ENCODE measurements at places on chromosomes 2 and 18. TPM values are rescaled to one million over a fixed set of nuclear protein-coding genes. Genes with fewer than 3 reads are reported as not detected.

Gene PLEKHH2
- 29.5 TPM for total RNA-seq

DNA sequence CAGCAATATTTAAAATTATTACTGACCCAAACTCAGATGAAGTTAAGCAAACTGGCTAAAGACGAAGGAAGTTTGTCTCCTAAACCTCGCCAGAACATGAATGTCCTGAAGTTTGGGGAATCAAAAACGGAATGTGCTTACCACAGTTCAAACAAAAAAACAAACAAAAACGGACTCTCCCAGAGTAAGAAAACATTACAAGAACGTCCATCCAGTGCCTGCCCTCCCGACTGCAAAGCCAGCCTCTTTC is 1.1 kb downstream of the KANSL1L start:
- DNase-seq: no peak

DNA sequence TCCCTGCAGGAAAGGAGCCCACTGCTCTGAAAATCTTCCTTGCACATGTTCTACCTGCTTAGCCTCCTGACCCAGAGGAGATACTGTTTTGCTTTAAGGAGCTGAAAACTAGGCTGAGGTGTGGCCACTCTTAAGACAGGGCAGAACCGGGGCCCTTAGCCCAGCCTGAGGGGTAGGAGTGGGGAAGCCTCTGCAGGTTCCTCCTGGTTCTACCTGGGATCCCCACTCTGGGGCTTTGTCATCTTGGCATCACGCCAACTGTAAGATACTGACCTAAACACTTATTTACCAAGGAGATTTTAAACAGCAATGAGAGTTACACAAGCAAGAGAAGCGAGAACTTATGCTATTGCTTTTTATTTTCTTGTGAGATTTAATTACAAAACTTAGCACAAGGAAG is 86.9 kb downstream of the KCTD1 start:
- no peak for DNase-seq

DNA sequence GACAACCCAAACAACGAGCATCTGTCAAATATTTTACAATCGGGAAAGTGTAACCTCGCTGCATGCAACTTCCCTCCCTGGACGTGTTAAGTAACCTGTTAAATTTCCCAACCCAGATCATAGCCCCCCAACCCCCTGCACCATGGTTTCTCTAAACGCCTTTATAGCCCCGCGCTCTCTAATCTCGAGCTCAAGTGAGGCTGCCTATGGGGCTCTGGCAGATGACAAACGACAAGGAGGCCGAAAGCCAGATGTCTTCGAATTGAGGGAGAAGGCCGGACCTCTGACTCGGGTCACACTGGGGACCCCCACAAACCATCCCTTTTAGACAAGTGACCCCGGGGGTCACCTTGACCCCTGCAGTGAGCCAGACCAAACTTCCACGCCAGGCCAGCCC is 526 bp downstream of the COX7A2L start:
- DNase-seq: no peak

- DNase-seq: no peak
Observed at GRCh38 chr18:46261799-46262198, 157.6 kb downstream of the HAUS1 start.

DNA sequence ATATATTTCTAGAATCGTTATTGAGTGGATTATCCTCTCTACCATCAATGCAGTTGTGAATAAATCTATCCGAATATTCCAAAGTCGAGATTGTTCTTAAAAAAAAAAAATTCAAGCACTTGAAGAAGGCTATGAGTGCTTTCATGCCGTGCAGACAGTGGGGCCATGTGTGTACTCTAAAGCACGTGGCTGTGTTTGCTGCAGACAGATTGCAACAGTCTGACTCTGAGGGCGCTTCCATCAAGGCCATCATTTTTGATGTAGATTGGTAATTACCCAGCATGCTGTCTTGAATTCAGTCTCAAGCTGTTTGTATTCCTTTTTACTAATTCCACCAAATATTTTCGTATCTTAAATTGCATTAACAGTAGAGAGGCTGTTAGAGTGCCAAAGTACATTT is 325.9 kb upstream of the LINC00305 start:
- DNase-seq: no peak

Measured in thoracic aorta (tissue), 2 donors.